ENCODE measurements at places on chromosomes 4 and X.

- DNase-seq, result no peak
These were observed 34.6 kb downstream of the F8 start for GRCh38 chrX:154987940-154988339.

DNA sequence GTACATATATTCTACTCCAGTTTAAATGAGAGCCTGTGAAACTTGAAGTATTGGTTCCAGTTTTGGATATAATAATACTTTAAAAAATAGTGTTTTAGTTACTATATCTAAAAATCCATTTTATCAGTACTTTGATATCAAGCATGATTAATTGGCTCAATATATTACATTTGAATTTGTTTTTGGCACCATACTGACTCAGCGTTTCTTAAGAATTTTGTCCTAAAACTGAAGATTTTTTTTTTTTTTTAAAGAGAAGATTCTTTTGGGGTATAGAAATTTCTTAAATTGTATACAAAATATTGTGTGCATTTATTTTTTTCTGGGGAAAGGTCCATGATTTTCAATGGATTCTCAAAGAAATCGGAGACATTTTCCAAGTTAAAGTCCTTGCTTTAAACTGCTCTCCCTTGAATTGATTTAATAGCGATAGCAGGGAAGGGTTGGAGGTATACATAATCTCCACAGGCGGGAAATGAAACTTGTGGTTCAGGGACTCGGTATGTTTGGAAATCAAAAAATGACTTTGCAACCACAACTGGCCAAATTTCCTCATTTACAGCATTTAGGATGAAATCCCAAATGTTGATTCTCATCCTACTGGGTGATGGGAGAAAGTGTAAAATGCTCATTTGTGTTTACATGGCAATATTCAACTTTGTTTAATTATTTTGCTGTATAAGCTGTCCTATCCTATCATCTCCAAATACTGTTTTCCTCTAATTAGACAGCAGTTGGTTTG lies 62.3 kb downstream of the TMA16 start:
- no peak for DNase-seq

DNA sequence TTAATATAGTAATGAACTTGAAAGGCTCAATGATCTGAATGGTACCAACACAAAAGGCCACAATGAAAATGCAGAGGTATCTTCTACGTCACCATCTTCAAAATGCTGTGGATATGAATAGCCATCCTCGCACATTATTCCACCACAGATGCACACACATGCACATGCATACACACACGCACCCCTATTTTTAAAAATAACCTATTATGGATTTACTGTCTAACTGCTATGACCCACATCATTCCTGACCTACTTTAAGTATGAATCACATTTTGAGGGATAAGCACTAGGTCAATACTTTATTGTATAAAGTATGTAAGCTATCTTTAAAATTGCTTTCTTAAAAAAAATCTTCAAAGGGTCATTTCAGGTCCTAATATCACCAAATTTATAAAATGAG lies 24.4 kb upstream of the CORIN start:
- no peak for DNase-seq

- no peak for DNase-seq
These were observed 39.5 kb downstream of the SPARCL1 start for GRCh38 chr4:87489678-87490077.

All from adrenal gland (tissue), 19 donors.